H1 (cell line): ENCODE measurements at places on chromosomes 16 and 17.
A peak's percentile ranks its signal among the peaks of the same experiment; 100 is the strongest.

DNA sequence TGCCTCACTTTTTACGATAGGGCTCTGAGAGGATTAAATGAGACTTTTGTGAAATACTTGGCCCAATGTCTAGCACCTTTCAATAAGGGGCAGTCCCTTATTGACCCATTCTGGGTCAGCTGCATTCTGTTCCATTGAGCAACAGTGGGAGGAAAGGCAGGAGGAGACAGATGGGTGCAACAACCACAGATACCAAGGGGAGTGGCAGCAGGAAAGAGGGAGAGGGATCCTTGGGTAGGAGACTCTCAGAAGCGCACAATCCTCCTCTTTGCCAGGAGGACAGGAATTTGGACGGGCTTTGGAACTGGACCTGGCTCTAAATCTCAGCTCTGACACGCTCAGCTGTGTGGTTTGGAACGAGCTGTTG is 3.5 kb downstream of the PIPOX start:
- DNase-seq: no peak

DNA sequence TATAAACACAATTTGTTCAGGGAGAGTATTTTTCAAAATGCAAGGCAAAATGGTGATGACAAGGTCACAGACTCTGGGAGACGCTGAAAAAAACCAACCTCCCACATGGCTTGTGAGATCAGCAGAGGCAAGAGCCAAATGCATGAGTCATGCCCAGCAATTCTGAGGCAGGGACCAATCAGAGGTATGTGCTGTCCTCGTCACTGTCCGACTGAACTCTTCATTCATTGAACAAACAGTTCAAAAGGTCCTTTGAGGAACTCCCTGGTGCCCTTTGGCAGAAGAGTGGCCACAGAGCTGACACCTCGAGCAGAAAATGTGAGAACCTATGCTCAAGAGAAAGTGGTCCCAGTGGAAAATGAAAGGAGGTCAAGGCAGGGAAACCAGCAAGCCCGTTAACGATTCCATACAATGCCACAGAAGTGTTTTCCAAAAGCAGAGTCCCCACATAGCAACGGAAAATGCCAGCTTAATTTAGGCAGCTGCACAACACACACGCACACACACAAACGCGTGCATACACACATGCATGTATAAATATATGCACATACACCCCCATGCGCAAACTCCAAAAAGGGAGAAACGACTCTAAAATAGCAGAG is 50.9 kb downstream of the CDH11 start:
- no peak for DNase-seq

- DNase-seq: no peak
These were observed 9.1 kb downstream of the ZSCAN10 start for GRCh38 chr16:3089717-3090592.

DNA sequence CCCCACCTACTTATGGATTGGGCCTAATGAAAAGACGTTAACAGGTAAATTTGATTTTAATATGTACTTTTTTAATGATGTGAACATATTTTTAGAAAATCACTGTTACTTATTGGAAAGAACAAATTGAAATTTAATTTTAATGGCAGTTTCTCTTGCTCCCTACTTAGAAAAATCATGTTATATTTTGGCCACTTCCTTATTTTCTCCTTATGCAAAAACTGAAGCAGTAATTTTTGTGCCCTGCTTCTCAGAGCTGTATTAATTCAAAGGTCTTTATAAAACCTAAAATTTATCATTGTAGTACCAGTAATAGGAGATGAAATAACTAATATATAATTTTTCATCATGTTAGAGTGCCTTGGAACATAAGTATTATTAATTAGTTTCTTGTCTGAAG is 2.8 kb downstream of the ZPBP2 start:
- DNase-seq: no peak

DNA sequence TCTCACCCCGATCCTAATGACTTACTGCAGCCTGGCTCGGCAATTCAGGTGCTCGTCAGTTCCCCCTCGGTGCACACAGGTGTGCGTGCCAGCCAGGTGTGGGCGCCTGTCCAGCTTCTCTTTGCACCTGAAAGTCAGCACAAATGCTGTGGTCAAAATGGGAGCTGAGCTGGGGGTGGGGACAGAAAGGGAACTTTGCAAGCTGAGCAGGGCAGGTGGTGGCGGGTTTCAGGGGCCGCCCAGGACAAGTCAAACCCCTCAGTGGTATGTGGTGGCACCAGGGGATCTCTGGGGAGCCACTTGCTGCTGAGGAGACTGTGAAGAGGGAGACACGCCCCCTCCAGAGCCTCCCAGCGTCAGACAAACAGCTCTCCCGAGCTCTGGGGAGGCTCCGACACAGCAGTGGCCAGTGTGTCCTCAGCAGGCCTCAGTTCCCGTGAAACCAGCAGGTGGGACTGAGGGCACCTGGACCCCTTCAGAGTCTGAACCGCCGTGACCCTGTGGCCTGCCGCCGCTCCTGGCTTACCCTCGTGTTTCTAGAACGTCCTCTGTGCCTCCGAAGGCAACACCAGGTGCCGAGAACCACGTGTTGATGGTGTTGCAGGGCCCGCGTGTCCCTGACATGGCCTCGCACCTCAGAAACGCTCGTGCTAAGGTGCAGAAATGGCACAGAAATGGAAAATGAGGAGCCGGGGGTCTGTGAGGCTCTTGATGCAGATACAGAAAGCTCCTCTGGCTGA is 233.5 kb upstream of the TNRC6C start:
- no peak for DNase-seq

- DNase-seq: no peak
These were observed 349.9 kb downstream of the MAF start for GRCh38 chr16:79250502-79251098.

GRCh38 chr16:4301177-4301576 is 14.7 kb upstream of the GLIS2 start:
- no peak for DNase-seq

DNA sequence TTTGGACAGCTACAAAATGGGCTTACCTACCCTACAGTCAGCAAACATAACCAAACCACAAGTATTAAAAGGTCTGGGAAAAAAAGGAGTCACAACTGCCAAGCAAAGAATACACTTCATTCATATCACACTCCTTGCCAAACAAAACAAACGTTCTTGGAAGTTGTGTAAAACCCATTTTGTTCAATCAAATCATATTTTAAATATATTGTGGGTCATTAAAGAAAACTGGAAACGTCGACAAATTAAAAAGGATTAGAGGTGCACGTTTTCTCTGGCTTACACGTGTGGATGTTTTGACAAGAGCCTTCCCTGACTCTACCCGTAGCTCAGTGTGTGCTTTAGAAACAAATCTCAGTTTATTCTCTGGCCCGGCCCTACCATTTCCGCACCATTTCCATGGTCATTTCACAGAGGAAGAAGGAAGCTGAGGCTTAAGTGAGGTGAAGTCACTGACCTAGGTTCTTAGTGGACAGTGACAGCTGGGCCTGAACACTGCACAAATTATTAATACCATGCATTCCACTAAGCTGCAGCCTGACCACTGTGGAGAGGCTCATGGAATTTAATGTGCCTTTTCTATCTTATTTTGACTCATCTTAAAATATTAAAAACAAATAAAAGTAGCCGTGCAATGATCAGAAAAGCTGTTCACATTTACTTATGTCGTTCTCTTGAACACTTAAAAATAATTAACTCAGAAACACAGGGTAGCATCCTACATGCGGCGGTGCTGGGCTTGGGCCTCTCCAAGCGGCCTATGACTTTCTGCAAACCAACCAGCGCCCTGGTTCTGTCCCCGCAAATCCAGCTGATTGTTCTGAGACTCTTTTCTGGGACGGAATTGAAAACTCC is 968 bp downstream of the CEP112 start:
- DNase-seq: no peak

DNA sequence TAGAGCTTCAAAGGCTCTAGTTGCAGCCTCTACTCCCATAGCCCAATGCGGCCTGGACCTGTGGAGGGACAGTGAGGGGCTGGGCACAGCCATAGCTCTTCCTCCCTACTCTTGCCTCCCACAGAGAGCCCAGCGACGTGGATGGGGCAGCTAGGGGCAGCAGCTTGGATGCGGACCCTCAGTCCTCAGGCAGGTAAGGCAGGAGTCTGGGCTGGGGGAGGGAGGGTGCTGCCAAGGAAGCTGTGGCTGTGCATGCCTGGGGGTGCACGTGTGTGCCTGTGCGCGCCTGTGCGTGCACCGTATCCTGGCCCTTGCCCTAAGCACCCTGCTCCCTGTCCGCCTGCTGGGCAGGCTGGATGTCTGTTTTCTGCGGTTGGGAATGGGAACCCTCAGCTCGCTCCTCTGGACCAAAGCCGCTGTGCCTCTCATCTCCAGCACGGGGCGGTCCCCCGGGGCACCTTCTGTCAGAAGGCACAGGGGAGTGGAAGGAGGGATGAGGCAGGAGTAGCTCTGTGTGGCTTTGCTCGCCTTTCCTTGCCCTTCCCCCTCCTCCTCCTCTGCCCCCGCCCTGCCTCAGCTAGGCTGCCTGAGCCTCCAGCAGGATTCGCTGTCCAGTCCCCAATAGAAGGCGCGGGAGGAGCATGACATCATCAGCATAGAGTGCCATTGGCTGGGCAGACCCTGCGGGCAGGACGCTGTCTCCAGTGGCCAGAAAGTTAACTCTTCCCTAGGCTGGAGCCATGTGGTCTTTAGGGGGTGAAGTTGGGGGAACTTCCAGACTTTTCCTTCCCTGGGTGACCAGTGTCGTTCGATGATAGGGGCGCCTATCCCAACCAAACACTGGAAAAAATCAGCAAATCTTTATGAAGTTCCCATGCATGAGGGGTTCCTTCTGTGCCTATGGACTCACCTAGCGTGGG is 797 bp downstream of the PRCD start:
- peak; percentile 88 for DNase-seq

GRCh38 chr17:7440834-7441195 is 1.5 kb downstream of the FGF11 start:
- no peak for DNase-seq

DNA sequence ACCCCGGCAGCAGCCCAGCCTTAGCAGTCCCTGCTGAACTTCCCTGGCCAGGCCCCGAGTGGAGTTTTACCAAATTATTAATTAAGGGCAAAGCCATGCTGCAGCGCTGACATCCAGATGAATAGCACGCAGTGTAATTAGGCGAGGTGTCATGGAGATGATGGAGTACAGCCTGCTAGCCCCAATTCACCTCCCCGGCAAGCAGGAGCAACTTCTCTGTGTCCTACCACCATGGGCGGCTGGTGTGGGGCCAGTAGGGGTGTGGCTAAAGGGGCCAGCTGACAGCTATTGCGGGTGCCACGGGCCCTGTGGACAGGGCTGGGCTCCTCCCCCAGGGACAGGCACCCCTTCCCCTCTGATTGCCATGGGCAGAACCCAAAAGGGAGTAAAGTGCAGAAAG is 24.5 kb downstream of the ENDOV start:
- no peak for DNase-seq

DNA sequence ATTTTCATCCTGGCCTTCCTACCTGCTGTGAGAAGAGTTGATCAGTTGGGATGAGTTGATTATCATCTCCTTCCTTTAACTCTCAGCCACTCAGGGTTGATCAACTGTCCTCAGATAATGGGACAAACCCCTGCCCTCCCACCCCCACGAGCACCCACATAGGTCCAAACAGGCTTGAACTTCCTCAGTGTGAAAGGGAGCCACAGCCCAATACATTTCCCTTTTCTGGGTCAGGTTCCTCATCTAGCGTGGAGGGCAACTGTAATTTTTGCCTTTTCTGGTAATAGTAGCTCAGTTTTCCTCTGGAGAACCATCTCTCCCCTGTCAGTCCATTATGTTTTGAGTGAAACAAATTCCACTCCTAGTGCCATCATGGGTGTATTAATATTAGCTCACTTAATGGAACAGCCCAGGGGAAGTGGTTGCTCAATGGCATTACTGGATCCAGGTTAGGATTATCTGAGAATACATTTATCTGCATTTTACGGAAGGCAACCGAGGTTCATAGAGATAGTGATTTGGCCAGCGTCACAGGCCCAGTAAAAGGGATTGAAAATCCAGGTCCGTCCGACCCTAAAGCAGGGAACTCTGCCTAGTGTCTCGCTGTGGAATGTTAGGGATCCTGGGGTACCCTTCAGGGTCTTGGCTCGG is 476 bp upstream of the LPCAT2 start:
- no peak for DNase-seq

DNA sequence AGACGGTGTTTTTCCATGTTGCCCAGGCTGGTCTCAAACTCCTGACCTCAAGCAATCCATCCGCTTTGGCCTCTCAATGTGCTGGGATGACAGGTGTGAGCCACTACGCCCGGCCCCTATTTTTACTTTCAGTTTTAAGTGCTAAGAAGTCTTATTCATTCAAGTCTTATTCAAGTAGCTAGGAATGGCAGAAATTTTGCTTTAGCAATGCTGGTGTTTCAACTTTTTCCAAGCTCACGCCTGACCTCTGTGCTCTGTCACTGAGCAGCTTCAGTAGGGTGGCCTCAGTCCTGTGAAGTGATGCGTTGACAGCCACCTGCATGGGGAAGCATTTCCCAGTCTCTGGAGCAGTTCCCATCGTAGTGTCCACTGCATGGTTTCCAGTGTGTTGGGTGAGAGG is 12.9 kb downstream of the ZNF750 start:
- DNase-seq: no peak

GRCh38 chr17:40501499-40501911 is at the start of gene TNS4:
TSS of gene TNS4 (minus strand) at chr17:40501623. CDS start at chr17:40496425, 5,198 bp downstream.
- no peak for DNase-seq

DNA sequence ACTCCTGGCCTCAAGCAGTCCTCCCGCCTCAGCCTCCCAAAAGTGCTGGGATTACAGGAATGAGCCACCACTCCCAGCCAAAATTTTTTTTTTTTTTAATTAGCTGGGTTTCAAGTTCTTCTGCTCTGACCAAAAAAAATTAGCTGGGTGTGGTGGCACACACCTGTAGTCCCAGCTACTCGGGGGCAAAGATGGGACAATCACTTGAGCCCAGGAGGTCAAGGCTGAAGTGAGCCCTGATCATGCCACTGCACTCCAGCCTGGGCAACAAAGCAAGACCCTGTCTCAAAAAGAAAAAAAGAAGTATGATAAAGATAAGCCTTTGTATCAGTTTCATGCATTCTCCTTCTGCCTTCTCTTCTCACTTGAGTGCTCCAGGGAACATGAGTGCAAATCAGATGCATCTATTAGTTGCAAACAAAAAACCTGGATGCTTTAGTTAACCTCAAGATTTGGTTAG is 1.9 kb downstream of the NQO1 start:
- no peak for DNase-seq

DNA sequence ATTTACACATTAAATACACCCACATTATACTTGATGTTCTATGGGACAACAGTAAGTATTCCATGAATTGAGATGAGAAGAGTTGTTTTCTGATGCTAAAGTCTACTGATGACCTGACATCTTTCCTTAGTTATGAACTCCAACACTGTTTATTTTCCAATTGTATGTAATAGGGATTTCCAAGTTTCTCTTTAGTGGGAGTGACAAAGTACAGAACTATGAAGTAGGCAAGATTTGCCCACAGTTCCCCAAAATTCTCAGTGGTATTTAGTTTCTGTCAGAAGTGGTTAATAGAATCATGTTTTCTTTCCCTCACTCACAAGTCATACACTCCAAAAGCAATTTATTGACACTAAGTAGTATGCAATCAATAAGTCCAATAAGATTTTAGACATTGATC is 22.5 kb upstream of the ABCA6 start:
- no peak for DNase-seq
